ENCODE measurements at places on chromosomes 4 and X.

GRCh38 chr4:146004730-146005129 is 66.1 kb upstream of the ZNF827 start:
- H3K27me3 ChIP-seq, result no peaks in the 10 kb centered on the region
- no peak overlapping the region for H3K27ac ChIP-seq
- no peak for DNase-seq
- no peak overlapping the region for H3K4me3 ChIP-seq
- H3K36me3 ChIP-seq, result no peaks in the 10 kb centered on the region

DNA sequence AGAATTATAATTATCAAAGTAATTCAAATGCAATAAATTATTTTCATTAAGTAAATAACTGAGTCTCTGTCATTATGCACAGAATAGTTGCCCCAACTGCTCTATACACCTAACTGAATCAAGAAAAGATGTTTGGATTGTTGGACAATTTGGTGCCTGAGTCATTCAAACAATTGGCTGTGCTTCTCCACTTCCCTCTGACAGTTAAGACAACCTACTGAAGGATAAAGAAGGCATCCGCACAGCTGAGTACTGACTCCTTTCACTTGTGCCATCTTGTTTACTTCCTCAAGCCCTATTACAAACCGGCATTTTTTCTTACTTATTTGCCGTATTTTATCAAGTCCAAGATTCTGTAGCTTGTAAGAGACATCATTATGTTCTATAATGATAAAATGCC is 110.6 kb upstream of the C1QTNF7 start:
- H3K36me3 ChIP-seq, result no peaks in the 10 kb centered on the region
- H3K27ac ChIP-seq, result no peak overlapping the region
- no peak overlapping the region for H3K4me3 ChIP-seq
- H3K4me1 ChIP-seq, result peaks cover 16% of the 10 kb centered on the region
- no peaks in the 10 kb centered on the region for H3K27me3 ChIP-seq

DNA sequence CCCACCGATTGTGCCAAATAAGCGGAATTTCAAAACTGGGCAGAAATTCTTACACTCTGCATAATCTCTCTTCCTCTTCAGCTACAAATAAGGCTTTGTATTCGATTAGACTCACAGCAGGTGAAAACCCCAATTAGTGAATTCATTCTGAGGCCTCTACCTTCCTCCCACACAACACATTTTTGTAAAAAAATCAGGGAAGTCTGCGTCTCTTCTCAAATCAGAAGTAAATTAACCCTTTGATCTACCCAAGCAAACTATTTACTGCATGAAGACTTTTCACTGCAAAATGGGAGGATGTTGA is 200.6 kb upstream of the FTHL17 start:
- no peak overlapping the region for H3K27ac ChIP-seq
- H3K4me3 ChIP-seq, result no peak overlapping the region
- H3K36me3 ChIP-seq, result peaks cover 3% of the 10 kb centered on the region
- peaks cover 19% of the 10 kb centered on the region for H3K4me1 ChIP-seq
- DNase-seq, result no peak
- H3K27me3 ChIP-seq, result peaks cover 4% of the 10 kb centered on the region

DNA sequence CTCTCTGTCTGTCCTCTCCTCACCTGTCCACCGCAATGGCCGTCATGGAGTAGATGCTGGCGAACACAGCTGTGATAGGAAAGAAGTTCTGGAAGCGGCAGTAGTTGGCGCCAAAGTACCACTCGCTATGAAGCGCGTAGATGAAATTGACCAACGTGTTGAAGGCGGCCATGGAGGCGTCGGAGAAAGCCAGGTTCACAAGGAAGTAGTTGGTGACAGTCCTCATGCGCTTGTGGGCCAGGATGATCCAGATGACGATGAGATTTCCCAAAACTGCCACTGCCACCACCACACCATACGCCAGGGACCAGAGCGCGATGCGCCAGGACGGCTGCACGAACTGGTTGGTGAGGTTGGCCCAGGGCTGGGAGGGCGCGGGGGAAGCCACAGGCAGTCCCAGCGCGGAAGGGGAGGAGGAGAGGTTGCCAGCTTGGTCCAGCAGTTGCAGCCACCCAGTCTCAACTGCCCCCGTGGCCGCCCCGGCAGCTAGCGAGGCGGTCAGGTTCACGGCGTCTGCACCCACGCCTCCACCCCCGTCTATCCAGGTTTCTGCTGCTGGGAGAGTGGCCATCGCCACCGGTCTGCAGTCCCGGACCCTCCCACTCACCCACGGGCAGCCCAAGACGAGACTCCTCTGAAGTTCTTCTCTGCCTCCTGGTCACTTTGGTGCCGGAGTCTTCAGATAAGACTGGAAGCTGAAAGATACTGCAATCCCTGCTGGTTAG is 518 bp downstream of the TACR3 start:
- H3K36me3 ChIP-seq, result no peaks in the 10 kb centered on the region
- no peak for DNase-seq
- peak overlapping the region; percentile 71 for H3K4me3 ChIP-seq
- peaks cover 28% of the 10 kb centered on the region for H3K27me3 ChIP-seq

DNA sequence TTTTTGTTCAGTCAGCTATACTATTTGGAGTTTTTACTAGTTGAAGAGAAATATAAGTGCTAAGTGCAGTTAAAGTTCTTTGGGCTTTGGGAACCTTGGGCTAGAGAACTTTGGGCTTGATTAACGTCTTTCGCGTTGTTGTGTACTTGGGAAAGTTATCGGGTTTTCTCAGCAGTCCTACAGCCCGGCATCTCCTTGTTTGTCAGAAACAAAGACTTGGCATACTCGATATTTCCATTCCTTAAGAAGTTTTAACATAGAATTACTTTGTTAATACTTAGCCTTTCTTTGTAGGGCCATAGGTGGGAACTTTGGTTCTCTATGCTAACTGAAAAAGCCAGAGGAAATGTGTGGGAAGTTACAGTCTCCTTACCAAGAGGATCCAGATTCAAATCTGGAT is 28.7 kb downstream of the RAPGEF2 start:
- peaks cover 19% of the 10 kb centered on the region for H3K4me1 ChIP-seq
- DNase-seq, result no peak
- H3K27ac ChIP-seq, result no peak overlapping the region
- H3K36me3 ChIP-seq, result peaks cover 6% of the 10 kb centered on the region

DNA sequence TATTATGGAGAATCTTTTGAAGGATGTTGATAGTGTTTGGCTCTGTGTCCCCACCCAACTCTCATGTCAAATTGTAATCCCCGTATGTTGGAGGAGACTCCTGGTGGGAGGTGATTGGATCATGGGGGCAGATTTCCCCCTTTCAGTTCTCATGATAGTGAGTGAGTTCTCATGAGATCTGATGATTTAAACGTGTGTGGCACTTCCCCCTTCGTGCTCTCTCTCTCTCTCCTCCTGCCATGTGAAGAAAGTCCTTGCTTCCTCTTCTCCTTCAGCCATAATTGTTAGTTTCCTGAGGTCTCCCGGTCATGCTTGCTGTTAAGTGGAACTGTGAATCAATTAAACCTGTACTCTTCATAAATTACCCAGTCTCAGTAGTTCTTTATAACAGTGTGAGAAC is 166.1 kb upstream of the NUDT6 start:
- H3K4me3 ChIP-seq, result no peak overlapping the region
- DNase-seq, result no peak
- no peaks in the 10 kb centered on the region for H3K27me3 ChIP-seq
- H3K27ac ChIP-seq, result no peak overlapping the region
